Neural progenitor cell (in vitro differentiated cells): ENCODE measurements at places on chromosomes 16 and 17.

DNA sequence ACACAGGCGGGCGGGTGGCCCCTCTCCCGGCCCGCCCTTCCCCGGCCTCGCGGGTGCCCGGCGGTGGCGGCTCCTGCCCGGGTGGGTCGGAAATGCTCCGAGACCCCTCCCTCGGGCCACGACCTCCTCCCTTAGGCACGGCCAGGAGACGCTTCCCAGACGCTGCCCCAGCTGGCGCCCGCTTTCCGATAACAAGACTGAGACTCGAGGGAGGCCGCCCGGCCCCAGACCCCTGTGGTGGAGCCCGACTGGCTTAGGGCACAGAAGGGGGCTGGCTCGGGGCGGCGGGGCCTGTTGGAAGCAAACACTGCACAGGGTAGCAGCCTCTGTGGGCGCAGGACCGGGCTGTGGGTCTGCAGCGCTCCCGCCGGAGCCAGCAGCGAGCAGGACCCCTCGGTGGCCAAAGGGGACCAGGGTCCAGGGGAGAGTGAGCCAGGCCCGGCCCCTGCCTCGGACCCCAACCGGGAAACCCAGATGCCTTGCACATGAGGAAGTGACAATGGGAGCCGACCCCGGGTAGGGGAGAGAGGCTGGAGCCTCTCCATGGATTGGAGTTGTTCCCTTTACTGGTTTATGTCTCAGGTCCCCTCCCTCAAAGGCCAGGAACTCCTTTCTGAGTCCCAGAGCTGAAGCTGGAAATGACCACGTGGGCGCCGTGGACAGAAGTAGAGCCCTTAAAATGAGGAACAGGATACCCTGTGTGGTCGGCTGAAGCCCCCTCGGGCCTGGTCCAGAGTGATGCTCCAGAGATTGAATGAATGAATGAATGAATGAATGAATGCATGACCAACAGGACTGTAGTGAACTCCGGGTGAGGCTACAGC, 19.8 kb upstream of the ADCY7 start:
- H3K4me3 ChIP-seq: peak overlapping the region; percentile 59
- peaks cover 16% of the 10 kb centered on the region for H3K4me1 ChIP-seq
- H3K36me3 ChIP-seq: no peaks in the 10 kb centered on the region
- no peak overlapping the region for H3K27ac ChIP-seq

GRCh38 chr17:60168654-60169053, 18.9 kb downstream of the CA4 start:
- H3K4me3 ChIP-seq: no peak overlapping the region
- H3K27ac ChIP-seq: no peak overlapping the region
- H3K36me3 ChIP-seq: no peaks in the 10 kb centered on the region
- DNase-seq: no peak

DNA sequence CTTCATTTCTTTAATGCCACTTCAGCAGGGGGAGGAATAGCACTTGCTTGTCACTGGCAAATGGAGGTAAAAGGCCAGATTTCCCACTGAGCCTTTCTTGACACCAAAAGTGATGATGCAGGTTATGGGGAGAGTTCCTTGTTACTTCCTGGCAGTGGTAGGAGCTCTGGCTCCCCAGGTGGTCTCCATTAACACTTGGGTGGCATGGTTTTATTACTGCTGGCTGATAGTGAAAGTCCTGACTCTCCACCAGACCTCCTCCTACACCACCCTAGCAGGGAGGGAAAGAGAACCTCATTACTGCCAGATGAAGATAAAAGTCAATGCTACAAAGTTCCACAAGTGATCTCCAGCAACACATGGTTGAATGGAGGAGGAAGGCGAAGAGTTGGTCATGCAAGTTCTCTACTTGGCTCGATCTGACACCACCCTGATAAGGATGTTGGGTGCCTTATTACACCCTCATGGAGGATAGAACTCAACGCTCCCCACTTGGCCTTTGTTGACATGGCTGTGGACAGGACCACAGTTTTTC, 152.7 kb upstream of the GNAO1 start:
- no peak for DNase-seq
- no peak overlapping the region for H3K27ac ChIP-seq
- H3K4me3 ChIP-seq: no peak overlapping the region
- no peaks in the 10 kb centered on the region for H3K36me3 ChIP-seq

DNA sequence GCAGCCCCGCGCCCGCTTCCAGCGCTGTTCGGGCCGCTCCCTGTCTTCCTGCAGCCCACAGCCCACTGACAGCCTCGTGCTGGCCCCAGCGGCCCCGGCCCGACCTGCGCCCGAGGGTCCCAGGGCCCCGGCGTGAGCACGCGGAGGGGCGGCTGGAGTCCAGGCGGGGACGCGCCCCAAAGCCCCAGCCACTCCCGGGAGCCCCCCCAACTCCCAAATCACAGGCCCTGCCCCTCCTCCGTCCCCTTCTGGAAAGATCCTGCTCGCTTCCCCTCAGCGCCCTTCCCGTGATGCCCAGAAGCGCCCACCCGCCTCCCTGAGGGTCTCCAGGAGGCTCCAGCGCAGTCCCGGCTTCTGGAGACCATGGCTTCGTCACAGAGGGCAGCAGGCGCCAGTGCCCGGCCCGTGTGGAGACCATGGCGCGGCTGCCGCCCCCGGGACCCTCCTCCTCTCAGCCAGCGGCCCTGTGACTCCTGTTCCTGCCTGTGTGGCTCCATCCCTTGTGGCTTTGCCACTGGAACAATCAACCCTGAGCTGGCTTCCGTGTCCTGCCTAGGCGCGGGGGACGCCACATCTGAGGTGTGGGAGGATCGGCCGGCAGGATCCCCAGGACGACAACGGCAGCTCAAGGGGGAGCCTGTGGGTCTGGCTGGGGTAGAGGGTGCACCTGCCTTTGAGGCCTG, 3.9 kb downstream of the UTS2R start:
- peaks cover 32% of the 10 kb centered on the region for H3K27me3 ChIP-seq
- no peak for DNase-seq
- no peaks in the 10 kb centered on the region for H3K36me3 ChIP-seq

DNA sequence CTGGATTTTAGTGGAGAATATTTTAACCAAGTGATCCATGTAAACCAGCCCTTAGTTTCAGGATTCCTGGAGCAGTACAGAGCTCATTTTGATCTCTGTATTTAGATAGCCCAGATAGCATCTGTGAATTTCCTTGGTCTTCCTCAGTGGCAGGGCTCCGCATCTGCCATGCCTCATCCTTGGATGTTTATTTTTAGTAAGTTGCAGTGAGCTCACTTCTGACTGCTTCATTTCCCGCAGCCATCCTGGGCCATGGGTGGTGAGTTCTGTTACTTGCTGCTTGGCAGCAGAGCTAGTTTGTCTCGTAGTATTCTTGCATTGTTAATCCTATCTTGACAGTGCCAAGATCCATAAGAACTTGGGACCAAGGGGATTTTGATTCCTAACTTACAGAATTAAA, 33.7 kb downstream of the IST1 start:
- no peak overlapping the region for H3K27ac ChIP-seq
- no peak overlapping the region for H3K4me3 ChIP-seq
- H3K27me3 ChIP-seq: no peaks in the 10 kb centered on the region
- H3K36me3 ChIP-seq: peaks cover 7% of the 10 kb centered on the region

DNA sequence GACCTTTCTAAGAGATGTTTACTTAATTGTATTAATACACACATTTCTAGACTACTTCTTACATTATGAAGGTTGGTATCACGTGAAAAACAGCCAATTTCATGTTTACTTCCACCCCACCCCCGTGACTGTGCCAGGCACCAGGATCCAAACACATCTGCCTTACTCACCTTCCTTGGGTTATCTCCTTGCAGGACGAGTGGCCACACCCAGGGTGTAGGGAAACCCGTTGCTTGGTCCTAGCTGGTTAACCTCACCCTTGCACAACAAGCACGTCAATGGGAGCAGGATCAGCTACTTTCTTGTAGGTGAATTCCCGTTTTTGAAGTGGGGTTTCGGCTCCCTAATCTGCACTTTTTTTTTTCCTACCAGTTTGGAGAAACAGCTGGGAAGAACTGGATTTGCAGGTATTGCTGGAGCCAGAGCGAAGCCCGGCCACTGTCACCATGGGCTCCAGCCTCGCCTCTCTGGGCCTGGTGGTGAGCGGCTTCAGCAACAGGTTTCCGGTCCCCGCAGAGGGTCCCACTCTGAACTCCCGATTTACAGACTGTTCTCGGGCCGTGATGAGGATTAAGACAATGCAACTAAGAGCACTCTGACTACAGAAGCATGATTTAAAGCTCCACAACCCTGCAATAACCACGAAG, 2.1 kb upstream of the UBB start:
- no peak overlapping the region for H3K27ac ChIP-seq
- DNase-seq: no peak
- H3K4me3 ChIP-seq: no peak overlapping the region
- peaks cover 21% of the 10 kb centered on the region for H3K4me1 ChIP-seq
- H3K36me3 ChIP-seq: peaks cover 5% of the 10 kb centered on the region
- no peaks in the 10 kb centered on the region for H3K27me3 ChIP-seq

DNA sequence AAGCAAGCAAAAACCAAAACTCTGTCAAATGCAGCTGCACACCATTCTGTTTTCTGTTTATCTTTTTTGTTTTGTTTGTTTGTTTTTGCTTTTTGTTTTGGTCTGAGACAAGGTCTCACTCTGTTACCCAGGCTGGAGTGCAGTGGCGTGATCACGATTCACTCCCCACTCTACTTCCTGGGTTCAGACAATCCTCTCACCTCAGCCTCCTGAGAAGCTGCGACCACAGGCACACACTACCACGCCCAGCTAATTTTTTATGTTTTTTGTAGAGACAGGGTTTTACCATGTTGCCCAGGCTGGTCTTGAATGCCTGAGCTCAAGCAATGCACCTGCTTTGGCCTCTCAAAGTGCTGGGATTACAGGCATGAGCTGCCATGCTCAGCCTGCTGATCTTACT, 19.3 kb upstream of the SLFN13 start:
- no peak overlapping the region for H3K4me3 ChIP-seq
- H3K27ac ChIP-seq: no peak overlapping the region
- DNase-seq: no peak
- peaks cover 38% of the 10 kb centered on the region for H3K27me3 ChIP-seq
- no peaks in the 10 kb centered on the region for H3K4me1 ChIP-seq
